Stimulated activated CD4-positive, alpha-beta T cell treated with anti-CD3 and anti-CD28 coated beads, Interleukin-4, amount 100 ng/mL, for 24 hours (primary cell): ENCODE measurements at places on chromosomes 13 and 19.
A peak's percentile ranks its signal among the peaks of the same experiment; 100 is the strongest.

GRCh38 chr13:98447881-98448641 is 128.8 kb downstream of the STK24 start:
- peak; percentile 35 for DNase-seq

DNA sequence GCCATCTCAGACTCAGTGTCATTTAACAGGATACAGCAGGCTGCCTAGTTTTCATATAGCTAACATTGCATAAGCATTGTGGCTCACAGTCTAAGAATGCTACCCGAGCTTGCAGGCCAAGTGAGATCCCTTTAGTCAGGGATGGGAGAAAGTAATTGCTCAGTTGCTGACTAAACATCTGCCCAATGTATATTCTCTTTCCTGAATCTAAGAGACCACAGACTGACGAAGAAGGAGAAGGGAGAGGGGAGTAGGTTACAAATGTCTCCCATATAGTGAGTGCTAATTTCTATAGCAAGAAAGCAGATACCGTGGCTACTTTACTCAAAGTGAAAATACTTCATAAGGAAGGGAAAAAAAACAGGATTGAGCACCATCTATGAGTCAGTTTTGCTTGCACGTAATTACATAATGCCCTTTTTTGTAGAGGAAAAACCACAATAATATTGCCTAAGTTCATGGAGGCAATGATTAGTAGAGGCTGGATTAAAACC is 453.9 kb downstream of the COG6 start:
- peak; percentile 20 for DNase-seq

DNA sequence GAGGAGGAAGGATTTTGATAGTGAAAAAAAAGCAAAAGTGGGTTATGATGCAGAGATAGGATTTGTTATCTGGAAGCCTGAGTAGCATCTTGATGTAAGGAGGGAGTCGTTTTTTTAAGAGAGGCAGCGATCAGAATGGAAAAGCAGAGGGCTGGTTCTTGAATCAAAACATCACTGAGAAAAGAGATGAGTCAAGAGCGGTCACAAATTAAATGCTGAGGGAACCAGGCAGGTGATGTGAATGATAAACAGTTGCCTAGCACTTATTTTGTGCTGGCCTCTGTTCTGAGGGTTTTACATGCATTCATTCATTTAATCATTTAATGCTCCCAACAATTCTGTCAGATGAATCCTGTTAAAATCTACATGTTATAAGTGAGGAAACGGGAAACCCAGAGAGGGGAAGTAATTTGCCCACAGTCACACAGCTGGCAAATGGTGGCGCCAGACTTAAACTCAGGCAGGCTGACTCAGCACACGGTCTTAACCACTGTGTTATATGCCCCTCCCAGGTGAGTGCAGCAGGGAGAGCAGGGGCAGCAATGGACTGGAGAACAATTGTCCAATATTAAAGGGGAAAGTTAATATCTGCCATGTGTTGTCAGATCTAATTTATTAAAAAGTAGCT is 21.4 kb downstream of the SIGLECL1 start:
- no peak for DNase-seq

- no peak for DNase-seq
These were observed 9.3 kb downstream of the PPFIA3 start for GRCh38 chr19:49128545-49129237.

GRCh38 chr19:6713773-6714692 is 6.4 kb downstream of the C3 start:
- no peak for DNase-seq

GRCh38 chr19:40084948-40085347 is 5.8 kb downstream of the ZNF780A start:
- DNase-seq = no peak

GRCh38 chr19:41795031-41795461 is 1.3 kb upstream of the CEACAM3 start:
- peak; percentile 75 for DNase-seq

- no peak for DNase-seq
These were observed 59.6 kb downstream of the EFNB2 start for GRCh38 chr13:106475852-106476251.

GRCh38 chr13:27783111-27783510 is 9.2 kb upstream of the GSX1 start:
- no peak for DNase-seq

DNA sequence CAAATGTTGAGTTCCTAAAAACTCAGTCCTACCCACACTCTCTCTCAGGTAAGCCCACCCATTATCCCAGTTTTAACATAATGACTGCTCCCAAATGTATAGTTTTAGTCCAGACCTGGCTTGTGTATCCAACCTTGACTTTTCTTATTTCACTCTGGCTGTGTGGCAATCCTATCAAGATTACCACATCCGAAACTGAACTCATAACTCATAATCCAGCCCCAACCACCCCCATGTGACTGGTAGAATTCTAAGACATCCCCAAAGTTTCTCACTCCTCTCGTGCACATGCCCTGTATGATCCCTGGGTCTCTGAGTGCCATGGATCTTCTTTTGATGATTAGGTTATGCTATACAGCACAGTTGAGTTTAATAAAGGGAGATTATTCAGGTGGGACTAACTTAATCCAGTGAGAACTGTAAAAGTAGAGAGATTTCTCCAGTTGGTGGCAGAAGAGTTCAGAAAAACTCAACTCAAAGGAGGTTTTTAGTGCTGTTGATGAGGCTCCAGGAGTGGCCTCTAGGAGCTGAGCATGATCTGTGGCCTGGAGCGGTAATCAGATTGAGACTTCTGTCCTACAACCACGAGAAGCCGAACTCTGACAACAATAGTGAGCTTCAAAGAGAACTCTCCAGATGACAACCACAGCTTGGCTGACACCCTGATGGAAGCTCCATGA is 413.4 kb downstream of the ZNF536 start:
- no peak for DNase-seq

GRCh38 chr19:17289489-17289888 is 7.8 kb downstream of the ANKLE1 start:
- peak; percentile 60 for DNase-seq

DNA sequence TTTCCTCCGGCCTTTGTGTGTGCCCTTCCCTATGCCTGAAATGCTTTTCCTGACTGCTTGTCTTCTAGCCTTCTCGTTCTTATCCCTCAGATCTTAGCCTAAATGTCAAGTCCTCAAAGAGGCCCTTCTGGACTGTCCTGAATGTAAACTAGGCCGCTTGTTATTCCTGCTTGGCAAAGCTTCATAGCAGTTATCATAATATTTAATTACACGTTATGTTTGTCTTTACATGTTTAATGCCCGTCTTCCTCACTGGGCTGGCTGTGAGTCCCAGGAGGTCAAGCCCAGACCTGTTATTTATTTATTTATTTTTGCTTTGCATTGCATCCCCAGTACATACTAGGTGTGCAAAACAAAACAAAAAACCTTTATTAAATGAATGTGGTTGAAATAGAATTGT is 62.7 kb downstream of the SIPA1L3 start:
- DNase-seq = no peak

GRCh38 chr13:98721825-98722510 is 30.5 kb downstream of the SLC15A1 start:
- DNase-seq = no peak

GRCh38 chr19:47377208-47377701 is 28.1 kb downstream of the DHX34 start:
- no peak for DNase-seq

GRCh38 chr19:31066385-31066784 is 282.9 kb downstream of the TSHZ3 start:
- no peak for DNase-seq

GRCh38 chr19:41189425-41190065 is 3.5 kb upstream of the CYP2S1 start:
- no peak for DNase-seq

DNA sequence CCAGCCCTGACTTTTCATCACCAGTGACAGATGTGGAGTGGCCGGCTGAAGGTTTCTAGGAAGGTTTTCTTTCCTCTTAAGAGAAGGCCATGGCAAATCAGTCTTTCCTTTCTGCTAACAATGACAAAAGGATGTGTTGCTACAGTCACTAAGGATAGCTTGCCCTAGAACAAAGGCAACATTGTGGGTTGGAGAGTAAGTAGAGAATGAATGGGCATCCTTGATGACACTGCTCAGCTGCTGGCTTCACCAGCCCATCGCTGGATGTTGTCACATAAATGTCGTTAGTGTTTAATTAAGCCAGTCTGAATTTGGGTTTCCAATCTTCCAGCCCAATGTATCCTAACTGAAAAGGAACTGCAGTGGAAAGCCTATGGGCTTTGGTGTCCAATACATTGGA is 168.4 kb downstream of the ZIC5 start:
- no peak for DNase-seq

- no peak for DNase-seq
These were observed 19.4 kb upstream of the MKNK2 start for GRCh38 chr19:2070436-2070827.

DNA sequence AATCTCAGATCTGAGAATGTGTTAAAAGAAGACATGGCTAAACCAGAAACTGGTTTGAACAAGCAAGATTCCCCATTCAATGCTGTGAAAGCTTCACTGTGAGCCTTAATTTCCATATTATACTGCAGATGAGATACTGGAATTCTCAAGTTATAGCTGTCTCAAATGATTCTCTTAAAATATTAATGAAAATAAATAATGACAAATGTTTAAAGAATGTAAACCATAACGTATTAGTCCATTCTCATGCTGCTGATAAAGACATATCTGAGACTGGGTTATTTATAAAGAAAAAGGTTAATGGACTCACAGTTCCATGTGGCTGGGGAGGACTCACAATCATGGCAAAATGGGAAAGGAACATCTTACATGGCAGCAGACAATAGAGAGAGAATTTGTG is 667.8 kb downstream of the SLITRK1 start:
- DNase-seq = no peak

GRCh38 chr19:36059180-36059910 is 4.6 kb downstream of the WDR62 start:
- DNase-seq = no peak

- DNase-seq = peak; percentile 58
These were observed at the start of gene PPP1R13L for GRCh38 chr19:45404557-45405434. Gene PPP1R13L, minus strand, starts transcription at chr19:45405069. Its CDS starts 6,751 bp downstream, at chr19:45398318.

- no peak for DNase-seq
These were observed 363 bp downstream of the SPIB start for GRCh38 chr19:50419022-50419579.

DNA sequence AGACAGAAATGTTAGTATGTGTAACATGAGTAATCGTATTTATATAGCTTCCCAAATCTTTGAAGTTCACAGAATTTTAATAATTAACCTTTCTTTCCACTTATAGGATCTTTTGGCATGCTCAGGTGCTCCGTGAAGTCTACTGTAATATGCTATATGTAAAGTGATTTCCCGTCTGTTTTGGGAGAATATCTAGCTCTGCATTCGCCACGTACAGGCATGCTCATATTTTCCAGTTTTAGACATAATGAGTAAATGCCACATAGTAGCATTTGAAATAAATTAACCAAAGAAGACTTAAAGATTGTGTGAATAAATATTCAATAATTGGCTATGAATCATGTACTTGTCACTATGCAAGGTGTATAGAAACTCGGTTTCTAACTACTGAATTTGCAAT is 189.0 kb upstream of the CSNK1A1L start:
- no peak for DNase-seq

DNA sequence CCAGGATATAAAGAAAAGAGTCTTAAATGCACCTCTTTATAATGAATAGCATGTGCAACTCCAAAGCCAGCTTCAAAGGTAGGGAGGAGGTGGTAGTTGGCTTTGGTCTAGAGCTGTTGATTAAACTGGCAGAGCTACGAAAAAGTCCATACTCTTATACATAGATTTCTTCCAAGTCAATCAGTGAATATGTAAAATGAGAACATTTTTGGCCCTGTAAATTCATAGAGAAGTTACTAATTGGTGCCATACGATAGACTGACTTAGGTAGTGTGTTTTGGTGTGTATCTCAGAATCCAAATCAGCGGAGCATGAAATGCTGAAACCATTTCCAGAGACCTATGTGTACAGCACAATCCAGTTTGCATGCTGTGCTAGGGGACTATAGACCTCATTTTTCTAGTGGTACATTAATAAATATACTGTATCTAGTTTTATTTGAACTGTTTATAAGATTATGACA is 17.1 kb upstream of the DPY19L3 start:
- DNase-seq = no peak
